Ovary (tissue), 10 donors: ENCODE measurements at places on chromosomes 6 and 20. TPM values are rescaled to one million over a fixed set of nuclear protein-coding genes. Genes with fewer than 3 reads are reported as not detected.

GRCh38 chr6:48183178-48183577 lies 72.2 kb upstream of the PTCHD4 start:
- no peak for DNase-seq

- DNase-seq = no peak
Measured at GRCh38 chr6:297571-298232, 5.4 kb downstream of the DUSP22 start.

The TRERF1 gene
- total RNA-seq = 7.8 TPM

The HDAC2 gene
- total RNA-seq = 90.6 TPM

GRCh38 chr6:138970856-138971425 lies 17.1 kb downstream of the REPS1 start:
- DNase-seq = no peak

DNA sequence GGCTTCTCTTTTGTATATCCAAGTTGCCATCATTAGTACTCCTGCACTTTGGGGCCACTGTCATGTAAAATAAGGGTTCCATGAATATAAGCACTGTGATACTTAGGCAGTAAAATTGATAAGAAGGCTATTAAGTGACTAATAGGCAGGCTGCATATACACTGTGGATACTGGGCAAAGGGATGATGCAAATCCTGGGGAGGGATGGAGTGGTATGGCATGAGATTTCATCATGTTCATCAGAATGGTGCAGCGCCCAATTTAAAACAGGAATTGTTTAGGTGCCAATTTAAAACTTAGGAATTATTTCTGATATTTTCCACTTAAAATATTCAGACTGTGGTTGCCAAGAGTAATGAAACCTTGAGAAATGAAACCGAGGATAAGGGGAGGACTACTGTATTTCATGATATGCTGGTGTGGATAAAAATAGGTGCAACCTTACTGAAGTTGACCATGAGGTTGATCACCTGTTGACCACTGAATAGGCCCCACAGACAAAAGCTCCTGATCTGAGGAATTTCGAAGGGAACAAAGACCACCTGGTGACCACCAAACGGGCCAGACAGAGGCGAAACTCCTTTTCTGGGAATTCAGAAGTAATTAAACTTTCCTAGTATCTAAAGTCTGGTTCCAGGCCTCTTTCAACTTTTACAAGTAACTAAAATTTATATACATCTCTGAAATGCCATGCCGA lies 4.9 kb upstream of the TRIM39 start:
- no peak for DNase-seq

DNA sequence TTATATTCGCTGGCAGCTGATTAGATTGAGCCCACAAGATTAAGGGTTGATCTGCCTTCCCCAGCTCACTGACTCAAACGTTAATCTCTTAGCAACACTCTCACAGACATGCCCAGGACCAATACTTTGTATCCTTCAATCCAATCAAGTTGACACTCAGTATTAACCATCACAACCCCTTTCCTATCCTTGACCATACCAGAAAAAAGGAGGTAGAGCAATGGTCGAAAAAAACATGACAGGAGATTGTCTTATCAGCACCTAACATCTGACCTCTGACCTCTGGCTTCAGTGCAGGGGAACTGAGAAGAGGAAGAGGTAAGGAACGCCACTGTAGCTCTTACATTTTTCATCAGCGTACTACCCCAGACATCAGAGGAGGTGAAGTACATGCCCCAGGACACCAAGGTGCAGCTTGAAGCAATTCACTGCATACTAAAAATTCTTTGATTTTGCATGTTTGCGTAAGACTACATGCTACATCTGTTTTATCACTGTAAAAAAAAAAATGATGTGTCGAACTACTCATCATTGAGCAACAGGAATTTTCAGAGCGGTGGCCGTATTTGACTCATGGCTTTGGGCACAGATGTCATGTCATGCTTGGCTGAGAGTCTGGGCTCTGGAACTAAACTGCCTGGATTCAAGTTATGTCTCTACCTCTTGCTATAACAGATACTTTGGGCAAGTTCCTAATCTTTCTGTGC lies 188.0 kb upstream of the TAB2 start:
- DNase-seq = no peak

The PLCB4 gene
- 11.8 TPM for total RNA-seq

GRCh38 chr6:100575921-100576320 lies 111.2 kb upstream of the SIM1 start:
- DNase-seq = no peak

The AFG1L gene
- 5.2 TPM for total RNA-seq

The LZTS3 gene
- 18.8 TPM for total RNA-seq

DNA sequence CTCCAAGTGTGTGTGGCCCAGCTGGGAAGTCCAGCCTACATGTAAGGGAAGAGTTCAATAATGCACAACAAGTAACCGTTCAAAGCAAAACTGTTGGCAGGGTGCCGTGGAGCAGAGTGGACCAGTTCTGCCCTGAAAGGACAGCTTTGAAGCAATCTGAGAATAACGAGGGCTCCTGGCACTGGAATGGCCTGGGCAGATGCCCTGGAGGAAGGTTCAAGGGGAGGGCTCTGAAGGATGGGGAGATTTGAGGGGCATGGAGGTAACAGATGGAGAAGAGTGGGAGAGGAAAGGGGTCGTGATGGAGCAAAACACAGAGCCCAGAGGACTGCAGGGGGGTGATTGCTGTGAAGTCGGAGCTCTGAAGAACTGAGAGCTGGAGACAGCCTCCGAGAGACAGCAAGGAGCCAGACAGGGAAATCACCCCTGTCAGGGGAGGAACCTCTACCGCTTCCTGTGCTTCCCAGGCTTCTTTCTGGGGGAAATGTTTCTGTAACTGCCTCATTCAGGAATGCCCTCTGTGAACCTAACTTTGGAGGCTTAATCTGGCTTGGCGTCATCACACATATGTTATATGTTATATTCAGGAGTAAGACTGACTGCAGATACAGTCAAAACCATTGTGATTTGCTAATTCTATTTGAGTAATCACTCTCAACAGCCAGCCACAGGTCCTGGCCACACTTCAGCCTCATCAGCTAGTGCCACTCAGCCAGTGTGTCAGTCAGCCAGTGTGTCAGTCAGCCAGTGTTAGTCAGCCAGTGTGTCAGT lies 41.2 kb downstream of the ZC3H12D start:
- peak; percentile 63 for DNase-seq

DNA sequence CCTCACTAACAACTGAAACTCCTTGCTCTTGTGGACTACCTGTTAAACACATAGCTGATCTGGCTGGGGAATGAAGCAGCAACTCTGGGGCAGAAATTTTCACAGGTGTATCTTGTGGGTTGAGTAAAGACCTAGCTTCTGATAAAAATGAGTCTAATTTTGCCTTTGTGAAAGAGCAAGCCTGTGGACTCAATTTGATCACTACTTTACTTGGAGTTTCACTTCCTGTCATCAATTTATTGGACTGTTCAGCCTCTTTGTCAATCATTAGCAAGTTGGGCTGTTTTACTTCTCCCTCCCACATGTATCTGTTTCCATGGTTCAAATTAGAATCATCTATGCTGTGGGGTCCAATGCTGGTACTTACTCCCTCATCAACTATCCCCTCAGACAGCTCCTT lies 29.6 kb upstream of the CRIP3 start:
- no peak for DNase-seq

DNA sequence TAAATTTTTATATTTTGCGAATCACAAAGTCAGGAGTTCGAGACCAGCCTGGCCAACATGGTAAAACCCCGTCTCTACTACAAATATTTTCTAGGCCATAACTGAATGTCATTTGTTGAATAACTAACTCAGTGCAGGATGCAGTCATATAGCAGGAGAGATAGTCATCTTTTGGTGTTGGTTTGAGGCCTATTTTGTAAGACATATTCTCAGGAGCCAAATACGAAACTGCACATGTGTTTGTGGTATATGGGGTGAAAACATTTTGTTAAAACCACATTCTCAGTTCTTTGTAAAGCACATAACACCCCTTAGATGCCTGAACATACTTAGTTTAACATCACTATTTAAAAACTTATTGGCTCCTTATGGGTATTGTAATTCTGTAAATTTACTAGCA lies 4.7 kb upstream of the ENPP5 start:
- DNase-seq = no peak

The PLN gene
- total RNA-seq = 1.5 TPM

GRCh38 chr6:112054001-112054400 lies at the start of gene CCN6:
Gene CCN6 (plus strand): TSS chr6:112054104. CDS start chr6:112054358, 254 bp downstream.
- DNase-seq = no peak

DNA sequence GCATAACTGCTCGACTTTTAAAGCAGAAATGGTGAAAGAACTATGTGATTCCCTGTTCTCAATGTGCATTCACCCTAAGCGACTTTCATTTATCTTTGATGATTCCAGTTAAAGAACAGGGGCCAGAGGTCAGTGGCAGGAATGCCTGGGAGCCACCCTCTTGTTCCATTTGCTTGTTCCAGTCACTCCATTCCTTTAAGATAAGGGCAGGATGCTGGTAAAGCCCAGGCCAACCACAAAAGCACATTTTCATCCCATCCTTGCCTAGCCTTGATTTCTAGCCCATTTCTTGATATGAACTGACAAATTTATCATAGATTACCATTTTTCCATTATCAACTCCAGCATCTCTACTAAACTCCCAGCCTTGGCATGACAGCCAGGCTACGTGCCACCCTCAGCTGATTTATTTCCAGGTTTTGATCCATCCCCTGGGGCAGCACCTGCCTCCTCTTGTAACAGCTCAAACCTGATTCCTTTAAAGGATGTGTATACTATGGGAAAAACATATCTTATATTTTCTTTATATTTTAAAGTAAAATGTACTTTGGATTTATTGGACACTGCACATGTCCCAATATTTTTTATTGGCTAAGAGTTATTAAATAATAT lies 19.2 kb downstream of the HMGN3 start:
- no peak for DNase-seq

The CST5 gene
- total RNA-seq = not detected

DNA sequence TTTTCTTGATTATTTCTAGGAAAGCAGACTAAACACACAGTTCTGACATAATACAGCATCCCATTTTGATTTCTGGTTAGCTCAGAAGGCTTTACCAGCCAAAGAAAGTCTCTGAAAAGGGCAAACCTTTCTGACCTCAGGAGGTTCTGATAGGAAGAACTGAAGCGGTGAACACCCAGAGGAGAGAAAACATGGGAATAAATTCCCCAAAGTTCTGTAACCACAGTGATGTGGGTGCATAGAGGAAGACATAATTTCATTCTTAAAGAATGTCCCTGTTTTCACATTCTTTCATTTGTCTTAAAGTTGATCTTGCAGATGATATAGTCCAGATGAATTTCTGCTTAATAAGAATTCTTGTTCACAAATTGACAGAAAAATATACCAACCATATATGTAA lies 60.3 kb downstream of the RSPO3 start:
- no peak for DNase-seq

The TINAG gene
- total RNA-seq = not detected

- DNase-seq = no peak
Measured at GRCh38 chr20:22805219-22805618, 220.8 kb upstream of the FOXA2 start.

DNA sequence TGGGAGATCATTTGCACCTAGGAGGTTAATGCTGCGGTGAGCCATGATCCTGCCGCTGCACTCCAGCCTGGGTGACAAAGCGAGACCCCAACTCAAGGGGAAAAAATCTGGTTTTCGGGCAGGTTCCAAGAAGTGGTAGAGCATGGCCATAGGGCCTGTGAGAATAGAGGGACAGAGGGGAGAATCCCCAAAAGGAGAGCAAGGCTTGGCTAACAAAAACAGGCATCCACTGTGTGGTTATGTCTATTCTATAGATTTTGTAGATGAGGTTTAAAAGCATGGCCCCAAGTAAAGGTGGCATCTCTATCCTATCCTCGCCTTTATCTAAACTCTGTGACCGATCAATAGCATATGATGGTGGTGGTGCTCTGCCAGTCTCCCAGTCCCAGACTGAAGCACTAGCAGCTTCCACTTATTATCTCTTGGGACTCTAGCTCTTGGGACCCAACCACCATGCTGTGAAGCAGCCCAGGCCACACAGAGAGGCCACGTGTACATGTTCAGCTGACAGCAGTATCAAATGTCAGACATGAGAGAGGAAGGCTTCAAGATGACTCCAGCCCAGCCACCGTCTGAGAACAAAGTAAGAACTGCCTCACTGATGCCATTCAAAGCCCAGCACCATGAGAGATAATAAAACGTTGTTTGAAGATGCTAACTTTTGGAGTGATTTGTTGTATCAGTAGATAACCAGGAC lies 27.7 kb downstream of the EIF2S2 start:
- no peak for DNase-seq

The FAM110A gene
- 2.3 TPM for total RNA-seq

The GATA5 gene
- 0.92 TPM for total RNA-seq

- no peak for DNase-seq
Measured at GRCh38 chr6:159102373-159103160, 57.8 kb upstream of the TAGAP start.

The NOTCH4 gene
- 16.9 TPM for total RNA-seq

GRCh38 chr6:89690944-89691324 lies 52.4 kb upstream of the LYRM2 start:
- no peak for DNase-seq

The DNAAF9 gene
- 17.5 TPM for total RNA-seq

DNA sequence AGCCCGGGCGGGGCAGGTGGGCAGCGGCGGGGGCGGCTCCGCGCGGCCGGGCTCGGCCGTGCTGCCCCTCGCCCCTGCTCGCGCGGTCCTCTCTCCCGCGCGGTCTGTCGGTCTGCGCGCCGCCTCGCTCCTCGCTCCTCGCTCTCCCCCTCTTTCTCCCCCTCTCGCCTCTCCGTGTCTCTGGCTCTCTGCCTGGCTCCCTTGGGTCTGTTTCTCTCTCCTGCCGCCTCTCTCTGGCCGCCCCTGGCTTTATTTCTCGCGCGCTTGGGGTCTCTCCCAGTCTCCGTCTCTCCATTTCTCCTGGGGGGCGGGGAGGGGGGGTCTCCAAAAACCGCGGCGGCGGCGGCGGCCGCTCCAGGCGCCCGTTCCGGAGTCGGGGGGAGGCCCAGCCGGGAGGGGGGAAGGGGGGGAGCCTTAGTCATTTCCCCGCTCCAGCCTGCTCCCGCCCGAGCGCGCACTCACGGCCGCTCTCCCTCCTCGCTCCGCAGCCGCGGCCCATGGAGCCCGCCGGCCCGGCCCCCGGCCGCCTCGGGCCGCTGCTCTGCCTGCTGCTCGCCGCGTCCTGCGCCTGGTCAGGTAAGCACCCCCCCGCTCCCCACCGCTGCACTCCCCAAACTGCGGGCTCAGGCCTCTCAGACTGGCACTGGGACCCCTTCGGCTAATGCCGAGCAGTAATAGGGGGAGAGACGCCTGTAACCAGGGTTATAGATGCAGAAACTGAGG lies at the start of gene SIRPA:
Gene SIRPA, plus strand, starts transcription at position 457 of the 723 bp plus-strand sequence. Its CDS starts 41 bp downstream, at position 498.
- peak; percentile 81 for DNase-seq

DNA sequence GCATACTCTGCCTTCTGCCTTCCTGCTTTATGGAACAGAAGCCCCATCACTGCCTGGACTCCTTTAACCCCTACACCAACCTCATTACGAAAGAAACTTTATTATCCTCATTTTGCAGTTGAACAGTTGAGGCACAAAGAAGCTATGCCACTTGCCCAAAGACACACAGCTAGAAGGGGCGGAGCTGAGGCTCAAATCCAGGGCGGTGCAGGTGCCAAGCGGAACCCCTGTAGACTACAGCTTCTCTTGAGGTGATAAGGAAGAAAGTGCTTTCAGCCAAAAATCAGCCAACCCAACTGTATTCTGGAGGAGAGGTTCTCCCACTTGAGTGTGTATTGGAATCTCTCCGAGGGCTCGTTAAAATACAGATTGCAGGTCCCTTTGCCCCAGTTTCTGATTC lies 90.5 kb downstream of the PRND start:
- DNase-seq = no peak
